CD4-positive, alpha-beta T cell treated with Interferon alpha-2 for 1 hour (primary cell): ENCODE measurements at places on chromosomes 7 and 10.
A peak's percentile ranks its signal among the peaks of the same experiment; 100 is the strongest.

DNA sequence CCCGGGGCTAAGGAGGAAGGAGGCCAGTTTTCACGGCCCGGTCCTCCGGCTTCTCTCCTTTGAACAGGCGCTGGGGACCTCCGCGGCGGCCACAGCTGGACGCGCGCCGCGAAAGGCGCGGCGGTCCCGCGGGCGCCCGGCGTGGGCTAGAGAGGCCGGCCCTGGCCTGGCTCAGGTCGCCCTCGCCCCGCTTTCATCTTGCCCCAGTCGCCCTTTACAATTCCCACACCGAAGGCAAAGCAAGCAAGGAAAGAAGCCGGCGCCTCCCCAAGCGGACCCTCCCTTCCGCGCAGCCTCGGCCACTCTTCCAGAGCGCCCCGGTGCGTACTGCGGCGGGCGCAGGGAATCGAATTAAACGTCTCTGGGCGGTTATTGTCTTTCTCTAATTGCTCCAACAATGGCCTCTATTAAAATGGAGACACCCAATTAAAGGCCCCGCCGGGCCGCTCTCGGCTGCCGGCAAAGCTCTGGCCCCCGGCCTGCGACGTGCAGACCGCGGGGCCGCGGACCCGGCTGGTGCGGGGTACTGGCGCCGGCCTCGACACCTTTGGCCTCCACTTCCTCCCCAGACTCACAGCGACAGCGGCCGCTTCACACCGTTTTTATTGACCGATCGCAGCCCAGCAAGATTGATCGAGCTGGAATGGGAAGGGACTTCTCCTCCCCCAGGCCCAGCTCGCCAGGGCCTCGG, 4.5 kb upstream of the GATA3 start:
- no peak for DNase-seq

DNA sequence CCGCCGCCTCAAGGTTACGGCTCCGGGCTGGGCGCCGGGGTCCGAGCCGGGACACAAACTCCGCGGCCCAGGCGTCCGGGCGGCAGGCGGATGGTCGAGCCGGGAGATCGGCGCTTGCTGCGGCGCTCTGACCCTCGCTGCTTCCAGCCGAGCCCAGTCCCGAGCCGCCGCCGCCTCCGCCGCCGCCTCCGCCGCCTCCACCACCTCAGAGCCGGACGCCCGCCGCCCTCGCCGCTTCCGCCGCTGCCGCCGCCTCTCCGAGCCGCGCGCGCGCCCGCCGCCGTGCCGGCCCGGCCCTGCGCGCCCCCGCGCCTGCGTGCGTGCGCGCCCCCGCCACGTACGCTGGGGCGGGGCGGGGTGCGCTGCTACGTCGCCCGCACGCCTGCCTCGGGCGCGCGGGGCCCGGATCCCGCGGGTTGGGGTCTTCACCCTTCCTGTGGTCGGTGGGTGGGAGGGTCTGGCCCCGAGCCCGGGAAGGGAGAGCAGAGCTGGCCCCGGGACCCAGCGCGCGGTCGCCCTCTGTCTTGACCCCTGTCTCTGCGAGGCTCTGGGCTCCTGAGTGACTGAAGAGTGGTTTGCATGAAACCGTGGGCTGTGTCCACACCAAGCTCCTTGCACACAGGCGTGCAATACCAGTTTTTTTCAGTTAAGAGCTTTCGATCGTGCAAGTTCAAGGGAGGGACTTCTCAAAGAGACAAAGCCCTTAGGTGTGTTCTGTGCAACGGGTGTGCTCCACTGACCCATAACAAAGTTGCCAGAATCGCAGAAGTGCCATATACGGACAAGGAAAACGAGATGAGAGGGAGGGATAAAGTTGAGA, at the start of gene SMURF1:
SMURF1 (minus strand) TSS at position 256 of the 820 bp plus-strand sequence. CDS start 328 bp downstream, outside the sequence.
- peak; percentile 82 for DNase-seq

DNA sequence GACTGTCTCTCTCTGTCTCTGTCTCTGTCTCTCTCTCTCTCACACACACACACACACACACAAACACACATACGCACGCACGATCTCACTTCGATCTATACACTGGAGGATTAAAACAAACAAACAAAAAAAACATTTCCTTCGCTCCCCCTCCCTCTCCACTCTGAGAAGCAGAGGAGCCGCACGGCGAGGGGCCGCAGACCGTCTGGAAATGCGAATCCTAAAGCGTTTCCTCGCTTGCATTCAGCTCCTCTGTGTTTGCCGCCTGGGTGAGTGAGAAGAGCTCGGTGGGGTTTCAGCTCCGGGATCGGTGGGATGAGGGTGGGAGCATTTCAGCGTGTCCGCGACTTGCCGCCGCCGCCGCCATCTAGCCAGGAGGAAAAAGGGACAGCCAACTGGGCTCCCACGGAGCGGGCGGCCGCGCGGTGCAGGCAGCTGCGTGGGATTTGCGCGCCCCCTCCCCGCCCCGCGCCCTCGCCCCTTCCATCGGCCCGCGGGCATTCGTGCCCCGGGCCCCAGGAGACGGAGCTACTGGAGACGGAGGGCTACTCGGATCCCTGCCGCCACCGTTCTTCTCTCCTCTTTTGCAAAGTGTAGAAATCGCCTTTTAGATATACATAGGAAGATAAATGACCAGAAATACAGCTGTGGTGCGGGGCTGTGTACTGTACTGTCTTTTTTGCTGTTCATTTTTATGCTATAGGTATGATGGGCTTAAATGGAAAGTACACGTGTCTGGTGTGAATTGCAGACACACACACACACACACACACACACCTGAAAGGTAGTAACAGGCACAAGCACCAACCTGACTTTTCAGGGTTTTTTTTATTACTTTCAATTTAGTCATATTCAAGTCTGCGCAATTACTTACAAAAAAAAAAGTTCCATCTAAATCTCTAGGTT, 581 bp downstream of the PTPRZ1 start:
- DNase-seq: no peak

DNA sequence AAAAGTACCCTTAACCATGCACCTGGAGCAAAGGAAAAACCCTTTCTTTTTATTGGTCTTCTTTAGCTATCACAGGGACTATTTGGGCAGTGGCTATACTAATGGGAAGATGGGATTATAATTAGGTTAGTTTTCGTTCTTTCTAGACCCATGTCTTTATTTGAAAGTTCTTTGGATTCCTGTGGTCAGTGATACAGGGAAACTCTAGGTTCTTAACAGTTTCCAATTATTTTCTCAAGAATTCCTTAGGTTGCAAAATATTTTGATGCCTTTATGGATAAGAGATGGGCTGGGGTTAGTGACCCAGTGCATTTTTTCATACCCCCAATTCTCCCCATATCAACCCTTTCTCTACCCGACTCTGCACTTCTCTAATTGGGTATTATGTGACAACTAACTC, 49.0 kb downstream of the ADD3 start:
- DNase-seq: no peak

DNA sequence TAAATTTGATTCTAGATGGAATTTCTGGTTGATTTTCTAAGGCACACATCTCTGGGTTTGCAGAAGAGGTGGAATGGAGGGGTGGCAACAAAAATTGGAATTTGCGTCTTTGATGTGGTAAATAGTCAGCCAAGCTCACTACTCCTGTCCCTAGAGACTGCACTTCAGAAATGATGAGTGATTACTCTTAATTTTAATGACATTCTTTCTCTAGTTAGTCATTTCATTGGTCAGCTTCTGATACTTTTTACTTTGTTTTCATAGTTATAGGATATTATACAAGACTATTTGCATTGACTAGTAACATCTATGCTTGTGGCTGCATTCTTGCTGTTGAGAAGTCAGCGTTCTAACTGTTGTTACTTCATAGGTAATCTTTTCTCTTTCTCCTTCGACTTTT, 658.3 kb downstream of the SUGCT start:
- DNase-seq: no peak

DNA sequence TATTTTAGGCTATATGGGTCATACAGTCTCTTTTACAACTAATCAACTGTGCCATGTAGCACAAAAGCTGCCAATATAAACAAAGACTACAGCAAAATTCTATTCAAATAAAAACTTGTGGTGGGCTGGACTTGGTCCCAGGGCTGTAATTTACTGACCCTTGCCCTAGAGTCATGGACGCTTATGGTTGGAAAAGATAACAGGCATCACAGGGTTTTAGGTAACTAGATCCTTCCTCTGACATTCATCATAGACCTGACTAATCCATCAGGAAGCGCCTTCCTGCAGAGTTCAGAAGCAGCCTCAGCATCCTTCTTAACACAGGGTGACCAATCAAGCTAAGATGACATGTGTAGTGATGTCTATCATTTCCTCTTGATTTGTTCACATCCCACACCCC, 40.2 kb upstream of the GPAM start:
- no peak for DNase-seq

DNA sequence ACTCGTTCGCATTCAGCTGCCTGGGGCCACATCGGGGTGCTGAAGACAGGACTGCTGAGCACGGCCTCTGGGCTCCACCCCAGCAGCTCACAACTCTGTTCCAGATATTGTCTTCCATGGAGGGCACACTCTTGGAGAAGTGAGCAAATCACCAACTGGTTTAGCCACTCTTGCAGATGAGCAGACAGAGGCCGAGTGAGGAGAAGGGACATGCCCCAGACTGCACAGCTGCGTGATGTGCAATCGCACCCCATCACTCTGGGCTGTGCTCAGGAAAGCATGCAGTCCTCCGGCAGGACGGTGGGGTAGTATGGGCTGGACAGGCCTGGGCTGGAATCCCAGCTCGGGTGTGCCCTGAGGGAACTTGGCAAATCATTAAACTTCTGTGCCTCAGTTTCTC, 111.6 kb downstream of the FAM53B start:
- no peak for DNase-seq

DNA sequence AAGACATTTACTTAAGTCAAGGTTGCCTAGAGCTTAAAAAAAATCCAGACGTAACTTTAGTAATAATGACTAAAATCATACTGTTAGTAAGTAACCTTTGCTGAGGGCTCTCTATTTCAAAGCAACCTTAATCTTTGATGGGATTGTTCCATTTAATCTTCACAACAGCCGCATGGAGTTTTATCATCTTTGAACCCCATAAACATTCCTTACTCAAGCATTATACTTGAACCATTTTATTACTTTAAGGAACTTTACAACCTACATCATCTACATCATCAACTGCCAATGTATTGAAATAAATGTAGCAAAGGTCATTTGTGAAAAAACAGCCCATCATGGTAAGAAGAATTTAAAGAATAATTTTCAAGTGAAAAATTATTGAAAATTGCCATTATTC, 22.9 kb upstream of the CACNB2 start:
- no peak for DNase-seq

GRCh38 chr10:110175406-110175805, 32.0 kb upstream of the MXI1 start:
- no peak for DNase-seq

DNA sequence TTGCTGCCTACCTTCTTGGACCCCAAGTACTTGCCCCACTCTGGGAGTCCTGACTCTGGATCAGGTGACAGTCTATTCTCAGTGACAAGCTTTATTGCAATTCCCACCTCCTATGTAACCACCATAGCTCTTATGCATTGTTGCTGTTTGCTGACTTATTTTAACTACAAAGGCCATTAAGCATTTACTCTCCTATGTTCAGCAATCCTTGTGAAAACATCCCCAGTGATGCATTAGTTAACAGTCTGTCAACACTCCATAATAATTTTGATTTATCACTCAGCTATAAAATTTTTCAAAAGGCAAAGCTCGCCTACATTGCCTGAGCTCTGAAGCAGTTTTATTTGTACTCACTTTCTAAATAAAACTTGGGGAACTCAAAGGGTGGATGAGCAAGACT, 871.8 kb upstream of the SORCS1 start:
- no peak for DNase-seq

- no peak for DNase-seq
These were observed 1193.0 kb upstream of the CELF2 start for GRCh38 chr10:9824631-9825071.

- DNase-seq: peak; percentile 38
These were observed 16.6 kb downstream of the ACBD5 start for GRCh38 chr10:27223964-27224363.

- DNase-seq: no peak
These were observed 274.1 kb downstream of the ZEB1 start for GRCh38 chr10:31593124-31593523.
